AG04449 (cell line): ENCODE measurements at places on chromosomes 16 and 17.

DNA sequence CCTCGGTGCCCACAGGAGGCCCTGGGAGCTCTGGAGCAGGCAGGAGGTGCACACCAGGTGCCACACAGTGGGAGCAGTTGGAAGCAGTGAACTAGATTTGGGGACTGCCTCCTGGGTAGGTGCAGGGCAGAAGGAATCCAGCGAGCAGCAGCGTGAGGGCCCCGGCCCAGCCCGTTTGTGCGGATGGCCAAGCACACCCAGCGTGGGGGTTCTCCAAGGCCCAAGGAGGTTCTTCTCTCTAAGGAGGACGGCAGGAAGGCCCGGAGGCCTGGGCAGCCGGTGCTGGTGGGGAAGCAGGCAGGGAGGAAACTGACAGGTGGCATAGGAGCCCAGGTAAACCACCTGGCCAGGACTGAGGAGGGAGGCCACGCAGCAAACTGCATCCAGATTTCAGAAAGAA is 17.0 kb downstream of the SOX8 start:
- no peak for DNase-seq

DNA sequence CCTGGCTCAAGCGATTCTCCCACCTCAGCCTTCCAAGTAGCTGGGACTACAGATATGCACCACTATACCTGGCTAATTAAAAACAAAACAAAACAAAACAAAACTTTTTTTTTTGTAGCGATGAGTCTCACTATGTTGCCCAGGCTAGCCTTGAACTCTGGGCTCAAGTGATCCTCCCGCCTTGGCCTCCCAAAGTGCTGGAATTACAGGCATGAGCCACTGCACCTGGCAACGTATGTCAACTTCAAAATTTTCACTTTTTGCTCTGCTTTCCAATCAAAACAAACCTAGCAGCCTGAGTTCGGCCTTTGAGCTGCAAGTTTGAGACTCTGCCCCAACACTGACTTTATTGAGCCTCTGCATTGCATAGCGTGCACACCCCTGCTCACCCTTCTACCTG is 4.5 kb upstream of the RAI1 start:
- DNase-seq, result no peak

DNA sequence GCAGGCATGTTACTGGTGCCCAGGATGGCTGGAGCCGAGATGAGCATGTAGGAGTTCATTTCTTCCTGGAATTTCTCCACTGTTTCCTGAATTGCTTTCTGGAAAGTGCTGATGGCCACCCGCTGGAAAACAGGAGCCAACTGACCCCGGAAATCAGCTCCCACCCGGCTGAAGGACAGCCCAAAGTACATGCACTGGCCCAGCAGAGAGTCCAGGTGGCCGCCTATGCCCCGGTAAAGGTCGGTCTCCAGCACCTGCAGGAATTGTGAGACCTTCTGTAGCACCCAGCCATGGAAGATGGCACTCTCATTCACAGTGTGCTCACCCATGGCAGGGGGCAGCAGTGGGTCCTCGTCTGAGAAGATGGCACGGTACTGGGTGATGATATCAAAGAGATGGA is 4.3 kb upstream of the PDF start:
- no peak for DNase-seq

GRCh38 chr16:26856271-26856670 is 210.5 kb upstream of the C16orf82 start:
- no peak for DNase-seq

GRCh38 chr16:35319536-35320192 is 1860.3 kb downstream of the TP53TG3F start:
- DNase-seq, result no peak

- DNase-seq, result no peak
These were observed 58.1 kb downstream of the C16orf78 start for GRCh38 chr16:49431591-49432290.

- DNase-seq, result no peak
These were observed 75.0 kb downstream of the MGAT5B start for GRCh38 chr17:76943202-76943601.

DNA sequence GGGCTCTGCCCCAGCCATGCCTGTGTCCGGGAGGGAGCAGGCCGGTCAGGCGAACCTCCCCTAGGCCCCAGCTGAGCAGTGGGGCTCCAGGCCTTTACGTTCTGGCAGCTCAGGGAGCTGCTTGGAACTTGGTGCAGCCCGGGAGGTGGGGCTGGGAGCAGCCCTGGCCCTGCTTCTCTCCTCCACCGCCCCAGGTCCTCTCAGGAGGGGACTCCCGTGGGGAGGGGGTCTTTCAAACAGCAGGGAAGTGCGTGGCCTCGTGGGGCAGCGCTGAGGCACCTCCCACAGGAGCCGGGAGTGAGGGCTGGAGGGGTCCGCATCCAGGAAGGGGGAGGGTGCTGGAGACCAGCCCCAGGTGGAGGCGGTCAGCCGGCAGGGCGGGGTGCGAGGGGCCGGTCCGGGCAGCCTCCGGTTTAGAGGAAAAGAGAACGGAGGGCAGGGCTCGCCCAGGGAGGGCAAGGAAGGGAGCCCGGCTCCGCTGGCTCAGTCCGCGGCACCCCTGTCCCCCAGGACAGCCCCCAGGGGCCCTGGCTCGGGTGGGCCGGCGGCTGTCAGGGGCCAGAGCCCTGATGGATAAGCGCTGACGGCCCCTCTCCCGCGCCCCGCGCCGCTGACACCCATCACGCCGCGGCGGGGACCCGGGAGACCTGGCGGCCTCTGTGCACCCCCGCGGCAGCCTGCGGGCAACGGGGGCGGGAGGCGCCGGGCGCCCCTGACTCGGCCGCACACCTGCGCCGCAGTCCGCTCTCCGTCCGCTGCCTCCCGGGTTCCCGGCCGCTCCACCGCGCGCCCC is 587 bp upstream of the PRR35 start:
- no peak for DNase-seq

GRCh38 chr17:40559564-40559916 is 5.7 kb downstream of the CCR7 start:
- DNase-seq, result no peak

DNA sequence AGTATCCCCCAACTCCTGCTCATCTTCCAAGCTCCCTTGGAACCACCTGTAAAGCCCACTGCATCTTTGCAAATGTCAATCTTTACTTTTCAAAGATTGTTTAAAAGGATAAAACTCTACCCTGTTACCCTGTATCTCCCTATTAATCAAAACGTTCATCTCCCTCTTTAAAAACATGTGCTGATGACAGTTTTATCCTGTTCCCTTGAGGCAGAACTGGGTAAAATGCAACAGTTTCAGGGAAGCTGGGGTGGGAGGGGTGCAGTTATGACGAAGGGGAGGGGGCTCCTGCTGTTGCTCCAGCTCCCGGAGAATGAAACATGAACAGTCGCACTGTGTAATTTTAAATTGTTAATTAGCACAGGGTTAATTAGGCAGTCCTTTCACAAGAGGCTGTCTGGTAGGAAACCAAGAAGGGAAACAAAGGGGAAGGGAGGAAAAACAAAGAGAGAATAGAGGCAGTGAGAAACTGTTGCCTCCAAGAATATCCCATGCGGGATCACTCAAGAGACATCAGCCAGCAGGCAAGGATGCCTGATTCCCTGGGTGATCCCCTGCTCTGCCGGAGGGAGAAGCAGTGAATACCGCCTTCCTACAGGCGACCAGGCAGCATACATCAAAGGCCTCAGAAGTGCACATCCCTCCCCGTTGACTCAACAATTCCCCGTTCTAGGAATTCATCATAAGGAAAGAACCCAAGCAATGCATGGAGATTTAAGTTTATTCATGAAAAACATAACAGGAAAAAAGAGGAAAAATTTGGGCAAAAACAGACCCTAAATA is 84.2 kb downstream of the ZFHX3 start:
- DNase-seq, result peak; percentile 23

DNA sequence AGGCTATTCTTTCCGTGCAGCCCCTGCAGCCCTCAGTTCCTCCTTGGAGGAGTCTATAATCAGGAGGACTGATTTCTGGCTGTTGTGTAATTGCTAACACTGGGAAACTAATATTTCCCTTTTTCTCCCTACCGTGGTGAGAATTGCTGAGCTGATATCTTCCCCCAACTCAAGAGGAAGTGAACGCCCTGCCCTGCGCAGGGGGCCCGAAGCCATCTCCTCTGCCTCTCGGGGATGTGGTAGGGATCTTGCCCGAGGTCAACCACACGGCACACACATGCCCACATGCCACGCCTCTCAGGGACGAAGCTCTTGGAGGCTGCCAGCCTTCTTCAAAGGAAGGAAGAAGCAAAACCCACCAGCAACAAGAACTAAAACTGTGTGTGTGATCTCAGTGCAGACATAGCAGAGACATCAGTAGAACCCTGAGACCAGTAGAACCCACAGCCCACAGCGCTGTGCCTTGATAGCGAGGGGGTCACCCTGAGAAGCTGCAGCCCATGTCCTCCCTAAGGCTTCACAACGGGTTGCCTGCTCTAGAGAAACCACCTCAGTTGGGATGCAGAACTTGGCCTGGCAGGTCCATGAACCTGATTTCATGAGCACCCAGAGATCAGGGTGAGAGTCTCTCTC is 8.9 kb upstream of the ULK2 start:
- DNase-seq, result no peak

- DNase-seq, result no peak
These were observed 4.5 kb upstream of the NAT9 start for GRCh38 chr17:74780443-74781238.

GRCh38 chr17:18258356-18259038 is at the start of gene FLII:
FLII (minus strand) TSS chr17:18258738; CDS start chr17:18258690, 48 bp downstream.
- no peak for DNase-seq

DNA sequence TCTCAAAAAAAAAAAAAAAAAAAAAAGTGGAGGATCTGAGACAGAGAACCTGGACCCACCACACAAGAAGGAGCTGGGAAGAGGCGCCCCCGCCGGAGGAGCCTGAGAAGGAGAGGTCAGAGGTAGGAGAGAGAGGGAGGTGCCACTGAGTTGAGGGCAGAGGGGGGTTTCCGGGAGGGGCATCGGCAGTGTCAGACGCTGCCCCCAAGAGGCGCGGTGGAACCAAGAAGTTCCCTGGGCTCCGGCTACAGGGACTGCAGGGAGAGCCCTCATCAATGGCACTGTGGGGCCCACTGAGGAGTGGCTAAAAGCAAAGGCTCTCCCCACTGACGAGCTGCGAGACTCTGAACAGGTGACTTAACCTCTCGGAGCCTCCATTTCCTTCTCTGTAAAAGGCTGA is 4.2 kb downstream of the CCDC42 start:
- no peak for DNase-seq

DNA sequence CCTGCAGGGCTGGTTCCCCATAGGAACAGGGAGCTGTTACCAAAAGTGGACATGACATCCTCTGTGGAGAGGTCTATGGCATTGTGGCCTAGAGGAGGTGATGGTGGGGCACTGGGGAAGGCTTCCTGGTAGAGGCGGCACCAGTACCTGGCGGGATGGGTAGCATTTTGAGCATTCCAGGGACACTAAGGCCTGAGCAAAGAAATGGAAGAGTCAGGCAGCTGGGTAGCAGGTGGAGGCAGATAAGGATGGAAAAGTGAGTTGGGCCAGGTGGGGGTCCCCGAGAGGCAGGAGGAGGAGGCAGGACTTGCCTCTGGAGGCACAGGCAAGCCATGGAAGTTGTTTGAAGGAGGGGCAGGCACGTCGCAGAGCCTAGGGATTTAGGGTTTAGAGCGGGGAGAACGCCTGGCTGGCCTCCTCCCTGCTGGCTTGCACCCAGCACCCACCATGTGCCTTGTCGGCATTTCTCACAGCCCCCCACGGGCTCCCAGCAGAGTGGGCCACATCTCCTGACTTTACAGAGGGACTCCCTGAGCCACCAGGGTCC is 5.1 kb upstream of the ADCY7 start:
- no peak for DNase-seq

DNA sequence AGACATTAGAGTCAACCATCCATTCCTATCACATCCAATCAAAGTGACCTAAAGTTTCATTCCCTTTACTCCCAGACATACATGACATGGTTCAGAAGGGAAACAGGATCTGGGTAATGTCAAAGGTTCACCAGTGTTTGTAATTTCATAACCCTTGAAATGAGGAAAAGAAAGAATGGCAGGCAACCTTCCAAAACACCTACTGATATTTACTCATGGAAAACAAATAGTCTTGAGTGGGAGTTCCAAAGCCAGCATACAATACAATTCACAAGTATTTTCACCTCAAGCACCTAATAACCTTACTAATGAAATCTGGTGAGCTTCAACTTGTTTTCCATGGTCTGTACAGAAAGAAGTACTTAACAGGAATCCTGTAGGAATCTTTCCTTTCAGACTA is 72.5 kb upstream of the AXIN2 start:
- no peak for DNase-seq

GRCh38 chr17:20009052-20009301 is 182 bp upstream of the SPECC1 start:
- DNase-seq, result no peak

DNA sequence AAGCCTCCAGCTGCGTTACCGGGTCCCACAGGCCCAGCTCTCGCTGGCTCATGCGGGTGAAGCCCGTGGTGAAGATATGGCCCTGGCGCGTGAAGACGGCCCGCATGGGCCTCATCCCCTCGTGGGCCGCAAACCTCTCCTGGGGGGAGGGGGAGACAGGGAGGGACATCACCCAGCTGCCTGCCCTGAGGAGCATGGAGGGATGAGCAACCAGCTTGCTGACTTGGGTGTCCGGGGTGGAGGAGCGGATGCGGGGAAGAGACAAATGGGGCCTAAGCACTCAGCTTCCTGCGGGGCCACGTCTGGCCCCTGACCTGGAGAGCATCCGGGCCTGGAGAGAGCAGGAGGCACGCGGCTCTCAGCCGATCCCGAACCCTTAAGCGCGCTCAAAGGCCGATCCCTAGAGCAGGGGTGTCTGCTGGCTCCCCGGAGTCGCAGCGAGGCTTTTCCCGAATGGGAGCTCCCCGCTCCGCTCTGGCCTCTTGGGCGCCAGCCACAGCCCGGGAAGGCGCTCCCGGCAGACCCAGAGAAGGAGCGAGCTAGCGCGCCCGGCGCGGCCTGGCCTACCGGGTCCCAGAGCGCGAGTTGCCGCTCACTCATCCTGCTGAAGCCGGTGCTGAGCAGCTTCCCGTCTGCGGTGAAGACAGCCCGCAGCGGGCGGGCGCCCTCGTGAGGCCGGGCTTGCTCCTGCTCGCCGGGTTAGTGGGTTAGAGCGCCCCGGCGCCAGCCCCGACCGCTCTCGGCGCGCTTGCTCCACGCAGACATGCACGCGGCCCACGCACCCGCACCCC is 5.0 kb downstream of the CORO6 start:
- DNase-seq, result no peak

GRCh38 chr17:13638855-13639458 is 37.2 kb upstream of the HS3ST3A1 start:
- no peak for DNase-seq

DNA sequence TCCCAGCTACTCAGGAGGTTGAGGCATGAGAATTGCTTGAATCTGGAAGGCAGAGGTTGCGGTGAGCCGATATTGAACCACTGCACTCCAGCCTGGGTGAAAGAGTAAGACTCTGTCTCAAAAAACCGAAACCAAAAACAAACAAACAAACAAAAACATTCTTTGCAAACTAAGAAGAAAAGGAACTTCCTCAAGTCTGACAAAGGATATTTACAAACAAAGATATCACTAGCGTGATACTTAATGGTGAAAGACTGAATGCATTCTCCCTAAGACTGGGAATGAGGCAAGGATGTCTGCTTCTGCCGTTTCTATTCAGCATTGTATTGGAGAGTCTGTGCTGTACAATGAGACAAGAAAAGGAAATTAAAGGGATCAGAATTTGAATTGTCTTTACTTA is 10.5 kb upstream of the MPO start:
- no peak for DNase-seq

GRCh38 chr16:52921104-52921503 is 131.6 kb downstream of the CHD9NB start:
- DNase-seq, result no peak

GRCh38 chr16:83615141-83615952 is 192.4 kb upstream of the HSBP1 start:
- DNase-seq, result peak; percentile 19
